HS-5 (cell line): ENCODE measurements at places on chromosomes 16 and 17.

DNA sequence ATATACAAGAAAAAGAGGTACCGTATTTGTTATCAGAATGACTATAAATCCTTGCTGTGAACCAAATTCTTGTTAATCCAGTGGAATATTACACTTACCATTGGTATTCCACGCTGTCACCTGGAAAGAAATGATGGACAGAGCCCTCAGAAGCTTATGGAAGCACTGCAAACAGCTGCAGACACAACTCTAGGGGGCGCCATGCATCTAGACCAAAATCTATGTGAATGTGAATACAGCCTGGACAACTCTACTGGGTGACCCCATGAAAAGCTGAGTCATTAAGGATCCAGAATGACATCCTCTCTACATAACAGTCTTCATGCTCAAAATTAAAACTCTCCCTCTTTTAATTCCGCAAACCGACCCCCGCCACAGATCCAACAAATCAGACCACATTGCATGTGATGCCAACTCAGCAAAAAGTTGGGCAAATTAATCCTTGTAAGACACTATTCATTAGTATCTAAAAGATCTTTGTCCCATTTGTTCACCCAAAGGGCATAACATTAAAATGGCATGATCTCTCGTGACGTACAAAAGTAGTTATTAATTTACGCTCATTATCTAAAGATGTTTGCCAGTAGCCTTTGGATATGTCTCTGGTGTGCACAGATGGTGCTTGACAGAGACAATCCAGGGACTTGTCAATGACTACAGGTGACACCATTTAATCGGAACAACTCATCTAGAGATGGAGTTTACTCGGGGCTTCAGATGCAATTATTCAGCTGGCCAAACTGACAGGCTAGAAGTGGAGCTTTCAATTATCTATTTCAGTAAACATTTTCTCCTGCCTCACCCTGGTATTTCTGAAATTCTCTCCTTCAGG is 552.7 kb upstream of the PSMD7 start:
- no peak for DNase-seq

DNA sequence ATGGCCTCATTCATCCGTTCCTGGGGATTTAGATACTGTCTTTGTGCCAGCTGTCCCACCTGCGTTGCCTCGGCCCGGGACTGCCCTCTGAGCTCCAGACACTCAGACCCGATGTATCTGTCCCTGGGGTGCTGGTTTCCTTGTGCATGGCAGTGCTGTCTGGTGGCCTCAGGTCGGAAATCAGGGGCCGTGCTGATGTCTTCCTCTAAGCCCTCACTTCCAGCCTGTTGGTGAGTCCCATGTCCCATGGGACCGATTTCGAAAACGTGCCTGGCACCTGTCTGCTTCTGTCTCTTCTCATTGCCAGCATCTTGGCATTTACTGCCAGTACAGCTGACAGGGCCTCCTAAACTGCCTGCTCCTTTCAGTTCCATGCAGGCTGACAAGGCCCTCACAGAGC is 22.1 kb downstream of the NT5M start:
- no peak for DNase-seq

DNA sequence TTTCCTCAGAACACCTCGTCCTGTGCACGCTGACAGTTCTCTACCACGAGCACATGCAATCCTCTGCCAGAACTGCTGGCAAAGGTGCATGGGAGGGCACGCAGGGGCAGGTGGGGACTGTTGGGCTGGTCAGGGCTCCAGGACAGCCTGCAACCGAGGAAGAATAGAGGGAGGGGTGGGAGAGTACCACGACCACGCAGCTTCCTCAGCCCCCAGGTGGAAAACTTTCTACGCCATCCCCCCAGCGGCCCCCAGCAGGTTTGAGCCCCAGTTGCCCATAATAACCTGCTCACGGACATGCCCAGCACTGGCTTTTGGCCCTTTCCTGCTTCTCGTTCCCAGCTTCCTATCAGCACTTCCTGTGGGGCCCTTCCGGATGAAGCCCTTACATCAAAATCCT is 199.3 kb downstream of the C16orf95 start:
- DNase-seq, result no peak

- DNase-seq, result no peak
Measured at GRCh38 chr16:75096656-75097055, 19.9 kb downstream of the LDHD start.

DNA sequence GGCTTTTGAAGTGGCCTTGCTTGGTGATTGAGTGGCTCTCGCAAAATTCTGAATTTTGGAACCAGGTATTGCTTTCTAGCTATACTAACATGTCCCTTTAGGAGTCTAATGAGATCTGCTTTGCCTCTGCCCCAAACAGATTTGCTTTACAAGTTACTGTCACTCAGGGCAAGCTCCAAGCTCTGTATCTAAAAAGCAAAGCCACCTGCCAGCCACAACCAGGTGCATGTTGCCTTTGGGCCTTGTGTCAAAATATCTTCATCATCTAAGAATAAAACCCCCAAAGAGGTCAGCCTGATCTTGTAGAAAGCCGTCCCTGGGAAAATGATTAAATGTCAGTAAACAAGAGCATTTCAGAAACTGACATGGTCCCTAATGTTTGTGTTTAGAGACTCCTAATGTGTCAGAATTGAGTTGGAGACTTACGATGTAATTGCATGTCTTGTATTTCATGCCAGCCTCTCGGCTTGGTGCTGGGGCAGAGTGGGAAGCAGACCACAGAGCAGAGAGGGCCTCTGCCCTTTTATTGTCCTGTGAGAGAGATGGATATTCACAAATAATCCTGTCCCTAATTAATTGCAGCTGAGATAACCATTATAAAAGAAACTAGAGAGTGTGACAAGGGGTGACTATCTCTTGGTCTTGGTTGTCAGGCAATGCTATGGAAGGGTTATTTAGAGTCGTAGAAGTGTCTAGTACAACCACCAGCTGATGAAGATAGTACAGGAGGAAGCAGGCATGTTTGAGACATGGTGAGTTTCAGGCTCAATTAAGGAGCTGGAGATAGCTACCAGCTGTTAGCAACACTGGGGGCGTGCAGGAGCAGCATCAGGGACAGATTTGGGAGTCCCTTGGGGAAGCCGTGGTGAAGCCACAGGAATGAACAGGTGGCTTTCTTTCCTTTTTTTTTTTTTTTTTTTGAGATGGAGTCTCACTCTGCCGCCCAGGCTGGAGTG is 90.7 kb downstream of the PITPNC1 start:
- no peak for DNase-seq

- DNase-seq, result no peak
Measured at GRCh38 chr17:42704837-42705494, 22.6 kb downstream of the CNTNAP1 start.

DNA sequence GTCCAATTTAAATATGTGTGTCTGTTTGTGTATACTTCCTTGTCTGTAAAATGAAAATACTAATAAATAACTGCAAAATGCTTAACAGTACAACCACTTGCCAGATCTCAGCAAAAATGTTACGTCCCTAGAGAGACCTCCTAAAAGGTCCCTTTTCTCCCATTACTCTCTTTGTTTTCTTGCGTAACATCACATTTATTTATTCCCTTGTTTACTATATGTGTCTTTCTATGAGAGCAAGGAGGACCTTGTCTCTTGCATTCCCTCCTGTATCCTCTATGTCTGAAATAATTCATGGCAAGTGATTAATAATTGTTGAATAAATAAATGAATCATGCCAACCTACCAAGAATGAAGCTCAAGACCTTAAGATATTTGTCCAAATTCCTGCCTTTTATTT is 1.9 kb downstream of the ACSM3 start:
- no peak for DNase-seq

DNA sequence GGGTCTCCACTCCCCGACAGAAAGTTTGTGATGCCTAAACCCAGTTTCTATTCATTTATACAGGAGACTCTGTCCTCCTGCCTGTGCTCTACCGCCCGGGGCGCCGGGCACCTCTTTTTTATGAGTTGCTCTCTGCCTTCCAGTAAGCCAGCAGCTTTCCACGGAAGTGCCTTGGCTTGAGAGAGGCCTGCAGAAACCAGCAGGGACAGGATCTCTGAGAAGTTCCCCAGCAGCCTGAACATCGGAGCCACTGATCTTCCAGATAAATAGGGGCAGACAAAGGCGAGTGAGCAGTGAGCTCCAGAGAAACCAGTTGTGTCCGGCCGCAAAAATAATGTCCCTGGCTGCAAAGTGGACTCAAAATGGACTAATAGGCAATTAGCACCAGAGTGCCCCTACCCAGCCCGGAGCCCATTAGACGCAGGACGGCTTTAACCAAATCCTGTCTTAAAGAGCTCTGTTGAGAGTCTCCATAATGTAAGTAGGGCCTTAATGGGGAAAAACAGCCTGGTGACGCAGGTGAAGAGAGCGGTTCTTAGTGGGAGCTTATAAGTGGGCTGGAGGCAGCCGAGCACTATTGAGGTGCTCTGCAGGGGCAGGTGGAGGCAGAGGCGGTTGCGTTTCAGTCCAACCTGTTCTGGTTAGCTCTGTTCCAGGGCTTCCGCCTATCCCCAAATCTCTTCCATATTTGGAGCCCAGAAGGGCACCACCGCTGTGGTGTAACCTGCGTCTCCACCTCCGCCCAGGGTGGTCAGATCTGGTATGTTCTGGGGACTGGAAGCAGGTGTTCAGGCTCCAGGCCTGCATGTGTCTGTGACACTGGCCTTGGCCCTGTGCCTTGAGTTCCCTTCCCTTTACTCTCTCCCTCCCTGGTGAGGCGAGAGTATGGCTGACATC is 74.1 kb downstream of the NT5M start:
- no peak for DNase-seq

DNA sequence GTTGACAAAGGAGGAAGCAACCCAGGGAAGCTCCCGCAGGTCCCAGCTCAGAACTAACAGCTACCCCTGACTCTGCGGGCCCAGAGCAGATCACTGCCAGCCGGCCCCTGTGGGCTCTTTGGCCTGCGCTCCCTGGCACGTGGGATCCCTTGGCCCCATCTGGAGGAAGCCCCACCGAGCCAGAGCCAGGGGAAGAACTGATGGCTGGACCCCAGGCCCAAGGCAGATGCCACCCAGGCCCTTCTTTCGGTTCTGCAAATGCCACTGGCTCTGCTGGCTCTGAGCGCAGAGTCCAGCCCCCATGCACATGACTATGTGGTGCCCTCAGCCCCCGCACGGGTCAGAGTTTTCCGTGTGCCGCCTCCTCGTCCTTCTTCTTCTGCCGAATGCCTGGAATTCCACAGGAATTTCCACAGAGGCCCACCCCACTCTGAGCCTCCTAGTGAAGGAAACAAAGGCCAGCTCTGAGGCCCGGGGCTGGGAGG is 35.8 kb upstream of the SNN start:
- DNase-seq, result no peak

- DNase-seq, result no peak
Measured at GRCh38 chr17:17075125-17075781, 33.0 kb downstream of the MPRIP start.

DNA sequence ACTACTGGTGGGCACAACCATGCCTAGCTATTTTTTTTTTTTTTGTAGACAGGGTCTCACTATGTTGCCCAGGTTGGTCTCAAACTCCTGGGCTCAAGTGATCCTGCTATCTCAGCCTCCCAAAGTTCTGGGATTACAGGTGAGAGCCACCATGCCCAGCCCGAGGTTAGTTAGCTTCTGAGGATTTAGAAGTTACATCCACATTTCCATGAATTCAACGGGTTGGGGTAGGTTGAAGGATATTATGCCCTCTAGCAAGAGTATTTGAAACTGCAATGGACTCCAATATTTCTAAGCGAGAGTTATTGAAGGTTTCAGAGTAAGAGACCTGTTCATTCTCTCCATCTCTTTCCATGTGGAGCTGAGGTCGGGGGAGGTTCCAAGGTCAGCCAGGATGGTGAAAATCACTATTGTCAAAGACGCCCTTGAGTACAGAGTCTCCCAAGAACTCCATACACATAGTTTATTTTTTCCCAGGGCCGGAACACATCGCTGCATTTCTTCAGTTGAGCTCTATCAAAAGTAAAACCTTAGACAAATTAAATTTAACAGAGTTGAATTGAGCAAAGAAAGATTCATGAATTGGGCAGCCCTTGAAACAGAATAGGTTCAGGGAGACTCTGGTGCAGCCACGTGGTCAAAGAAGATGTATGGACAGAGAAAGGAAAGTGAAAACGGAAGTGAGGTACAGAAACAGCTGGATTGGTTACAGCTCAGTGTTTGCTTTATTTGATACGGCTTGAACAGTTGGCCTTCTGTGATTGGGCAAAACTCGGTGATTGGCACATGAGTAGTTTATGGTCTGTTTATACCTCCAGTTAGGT is 19.0 kb upstream of the ITPRIPL2 start:
- DNase-seq, result no peak

GRCh38 chr16:9199311-9199710 is 107.9 kb downstream of the HAPSTR1 start:
- DNase-seq, result no peak

DNA sequence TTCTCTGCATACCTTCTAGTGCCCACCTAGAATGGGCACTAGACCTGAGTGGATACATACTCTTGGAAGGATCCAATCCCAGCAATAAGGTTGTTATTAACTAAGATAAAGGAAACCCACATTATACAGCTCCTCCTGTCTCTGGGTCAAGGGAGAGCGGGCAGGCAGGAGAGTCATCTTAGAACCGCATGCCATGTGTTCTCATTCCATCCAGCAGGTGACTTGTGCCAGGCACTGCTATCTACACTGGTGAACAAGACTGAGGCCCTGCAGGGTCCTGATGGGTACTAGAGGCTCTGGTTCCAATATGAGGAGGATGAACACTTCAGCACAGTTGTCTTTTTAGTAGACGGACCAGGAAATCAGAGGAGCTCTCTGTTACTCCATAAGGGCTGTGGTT is 5.9 kb upstream of the CD300H start:
- DNase-seq, result no peak

- DNase-seq, result no peak
Measured at GRCh38 chr16:57529391-57530103, 6.8 kb downstream of the CCDC102A start.

- peak; percentile 28 for DNase-seq
Measured at GRCh38 chr17:76791053-76791980, 53.4 kb downstream of the MFSD11 start.

- DNase-seq, result no peak
Measured at GRCh38 chr17:73630531-73630930, 13.7 kb downstream of the SDK2 start.

GRCh38 chr16:84458606-84459532 is 45.6 kb downstream of the MEAK7 start:
- DNase-seq, result no peak

- DNase-seq, result no peak
Measured at GRCh38 chr17:2087597-2088211, 32.8 kb downstream of the HIC1 start.

DNA sequence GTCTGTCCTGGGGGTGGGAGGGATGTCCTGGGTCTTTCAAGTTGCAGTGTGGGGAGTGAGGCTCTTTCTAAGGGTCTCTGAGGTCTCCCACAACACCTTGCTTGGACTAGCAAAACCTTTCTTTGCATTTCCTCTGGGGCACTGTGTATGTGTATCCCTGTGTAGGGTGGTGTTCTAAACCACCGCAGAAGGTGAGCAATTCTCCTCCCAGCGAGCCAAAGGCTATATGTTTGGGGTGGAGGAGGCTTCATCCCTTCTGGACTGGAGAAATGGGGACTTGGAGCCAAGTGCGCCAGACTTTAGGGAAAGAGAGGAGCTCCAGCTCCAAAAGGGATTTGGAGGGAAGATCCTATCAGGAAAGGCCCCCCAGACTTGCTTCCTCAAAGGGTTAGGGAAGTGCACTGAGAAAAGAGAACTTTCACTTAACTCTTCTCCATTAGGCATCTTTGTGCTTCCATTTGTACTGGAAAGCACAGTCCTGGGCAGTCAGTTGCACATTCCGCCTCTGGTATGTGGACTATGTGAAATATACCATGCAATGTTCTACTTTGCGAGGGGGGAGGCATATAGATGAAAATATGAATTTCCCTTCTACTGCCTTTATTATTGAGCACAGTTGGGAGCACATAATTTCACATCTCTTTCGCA is 18.9 kb upstream of the HOXB9 start:
- DNase-seq, result no peak

GRCh38 chr16:81837312-81837751 is 58.2 kb downstream of the PLCG2 start:
- no peak for DNase-seq

- no peak for DNase-seq
Measured at GRCh38 chr16:53404959-53405358, 29.3 kb upstream of the RBL2 start.
